ENCODE measurements at places on chromosomes 1 and 21.

GRCh38 chr1:145729196-145729595 lies 9.9 kb downstream of the CD160 start:
- no peak for DNase-seq

DNA sequence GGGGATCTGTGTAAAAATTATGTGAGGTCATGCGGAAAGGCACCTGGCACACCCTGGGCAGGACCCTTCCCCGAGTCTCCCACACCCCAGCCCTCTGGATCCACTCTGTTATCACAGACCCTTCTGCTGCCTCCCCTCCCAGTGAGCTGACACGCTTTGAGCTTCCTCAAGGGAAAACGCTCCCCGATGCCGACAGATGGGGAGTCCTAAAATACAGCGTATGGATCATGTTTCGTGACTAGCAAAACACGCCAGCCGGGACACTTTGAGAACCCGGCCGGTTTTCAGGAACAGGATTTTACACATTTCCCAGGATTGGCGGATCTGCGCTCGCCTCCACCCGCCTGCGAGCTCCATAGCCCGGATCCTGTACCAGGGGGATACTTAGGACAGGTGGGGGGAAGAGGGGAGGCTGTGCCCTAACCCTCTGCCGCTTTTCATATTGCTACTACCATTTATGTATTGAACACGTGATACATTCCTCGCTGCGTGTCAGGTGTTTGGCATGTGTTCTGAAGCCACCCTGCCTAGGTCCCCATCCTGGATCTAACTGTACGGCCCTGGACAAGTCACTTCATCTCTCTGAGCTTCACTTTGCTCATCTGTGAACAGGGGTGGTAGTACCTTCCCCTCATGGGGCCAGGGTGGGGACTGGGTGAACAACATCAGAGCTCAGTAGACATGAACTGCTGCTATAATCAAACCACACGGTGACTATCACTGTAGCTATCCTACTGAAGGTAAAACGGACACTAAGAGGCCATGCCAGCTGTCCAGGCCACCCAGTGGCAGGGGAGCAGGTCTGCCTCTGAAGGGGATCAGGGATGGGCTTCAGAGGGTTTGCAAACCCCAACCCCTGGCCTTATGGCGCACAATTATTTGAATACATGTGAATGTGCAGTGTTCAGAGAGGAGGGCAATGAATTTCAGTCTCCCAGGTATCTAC lies 63.2 kb downstream of the SSBP3 start:
- no peak for DNase-seq

- peak; percentile 73 for DNase-seq
These were observed 16.5 kb downstream of the SMAP2 start for GRCh38 chr1:40389871-40390560.

DNA sequence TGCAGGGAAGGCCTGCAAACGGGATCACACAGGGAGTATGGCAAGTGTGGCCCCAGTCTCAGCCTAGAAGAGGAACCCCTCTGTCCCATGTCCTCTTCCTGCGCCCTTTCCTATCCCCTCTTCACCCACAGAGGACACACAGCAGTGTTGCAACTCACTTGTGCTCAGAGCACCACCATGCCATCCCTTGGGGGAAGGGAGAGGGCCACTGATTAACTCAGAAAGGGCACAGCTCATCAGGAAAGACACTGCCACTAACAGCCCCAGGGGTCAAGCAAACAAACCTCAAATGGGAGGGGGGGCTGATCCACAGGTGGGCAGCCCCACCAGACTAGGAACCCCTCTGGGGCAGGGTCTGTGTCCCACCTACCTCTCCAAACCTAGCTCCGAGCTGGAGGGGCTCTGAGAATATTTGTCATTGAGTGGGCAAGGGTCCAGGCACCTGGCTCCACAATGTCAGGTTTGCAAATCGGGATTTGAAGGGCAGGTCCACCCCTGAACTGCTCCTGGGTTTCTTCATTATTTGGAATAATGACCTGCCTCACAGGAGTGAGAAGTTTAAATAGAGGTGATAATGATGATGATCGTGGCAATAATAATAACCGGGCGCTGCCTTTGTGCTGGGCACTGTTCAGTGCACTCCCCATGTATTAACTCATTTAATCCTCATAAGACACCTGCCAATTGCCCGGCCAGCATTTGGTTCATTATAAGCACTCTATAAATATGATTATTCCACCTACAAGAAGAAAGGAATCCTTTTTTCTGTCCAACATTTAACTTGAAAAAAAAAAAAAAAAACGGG lies 1.0 kb downstream of the ALDH4A1 start:
- no peak for DNase-seq

GRCh38 chr1:47984175-47984789 lies 12.9 kb downstream of the TRABD2B start:
- peak; percentile 42 for DNase-seq

GRCh38 chr1:205312866-205313562 lies 8.5 kb downstream of the NUAK2 start:
- no peak for DNase-seq

DNA sequence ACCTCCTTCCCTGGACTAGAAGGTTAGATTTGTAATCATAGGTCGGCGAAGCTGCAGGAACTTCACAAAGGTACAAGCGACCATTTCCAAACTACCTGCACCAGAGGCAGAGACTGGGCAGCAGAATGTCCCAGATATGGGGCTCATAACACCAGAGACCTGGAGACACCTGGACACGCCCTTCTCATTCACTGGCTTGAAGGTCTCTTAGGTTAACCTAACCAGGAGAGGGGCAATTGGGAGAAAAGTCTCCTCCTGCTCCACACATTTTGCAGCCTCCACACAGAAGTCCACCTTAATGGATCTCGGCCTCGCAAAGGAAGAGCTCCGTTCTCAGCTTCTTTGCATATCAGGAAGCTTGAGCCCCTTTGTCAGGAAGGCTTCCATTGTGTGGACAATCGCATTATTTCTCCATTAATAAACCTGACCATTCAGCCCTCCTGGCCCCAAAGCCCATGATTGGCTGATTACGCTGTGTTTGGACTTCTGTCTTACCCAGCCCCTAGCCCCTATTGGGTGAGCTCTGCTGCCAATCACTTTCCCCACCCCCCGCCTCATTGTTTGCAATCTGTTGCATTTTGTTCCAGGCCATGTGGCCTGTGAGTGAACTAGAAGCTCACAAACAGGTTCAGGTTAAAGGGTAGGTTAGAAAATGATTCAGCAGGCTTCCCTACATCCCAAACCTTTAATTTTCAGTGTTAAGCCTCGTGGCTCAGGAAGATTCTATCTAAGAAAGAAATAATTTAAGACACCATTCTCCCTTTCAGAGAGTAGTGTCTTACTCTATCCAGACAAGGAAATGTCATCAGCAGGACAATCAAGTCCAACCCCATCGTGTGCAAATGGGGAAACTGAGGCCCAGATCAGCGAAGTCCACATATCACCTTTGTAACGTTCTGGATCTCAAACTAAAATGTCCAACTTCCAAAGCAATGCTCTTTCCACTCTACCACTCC lies 2.8 kb downstream of the MYCL start:
- peak; percentile 87 for DNase-seq

DNA sequence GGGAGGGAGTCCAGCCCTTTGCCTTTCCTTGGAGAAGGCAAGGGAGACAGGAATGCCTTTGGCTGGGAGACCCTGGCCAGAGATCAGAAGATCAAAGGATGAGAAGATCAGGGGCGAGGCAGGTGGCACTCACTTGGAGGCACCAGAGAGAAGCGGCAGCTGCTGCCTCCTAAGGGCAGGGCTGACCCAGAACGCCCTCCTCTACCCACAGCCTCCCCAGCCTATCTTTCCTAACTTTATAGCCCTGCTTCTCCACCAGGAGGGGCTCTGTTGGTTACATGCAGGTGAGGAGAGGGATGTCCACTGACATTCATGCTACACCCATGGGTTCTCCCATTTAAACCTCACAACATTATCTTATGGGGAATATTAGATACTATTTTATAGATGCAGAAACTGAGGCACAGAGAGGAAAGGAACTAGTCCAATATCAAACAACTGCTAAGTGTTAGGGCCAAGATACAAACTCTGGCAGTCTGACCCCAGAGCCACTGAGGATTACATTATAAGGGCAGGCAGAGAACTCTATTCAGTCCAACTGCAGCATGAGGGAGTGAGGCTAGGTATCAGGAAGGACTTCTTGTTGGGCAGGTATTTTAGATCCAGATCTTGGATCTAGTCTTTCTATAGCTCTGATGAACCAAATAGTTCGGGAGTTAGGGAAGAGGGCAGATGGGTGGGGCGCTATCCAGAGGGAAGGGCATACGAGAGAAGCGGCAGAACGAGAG lies 19.9 kb downstream of the LGR6 start:
- no peak for DNase-seq

DNA sequence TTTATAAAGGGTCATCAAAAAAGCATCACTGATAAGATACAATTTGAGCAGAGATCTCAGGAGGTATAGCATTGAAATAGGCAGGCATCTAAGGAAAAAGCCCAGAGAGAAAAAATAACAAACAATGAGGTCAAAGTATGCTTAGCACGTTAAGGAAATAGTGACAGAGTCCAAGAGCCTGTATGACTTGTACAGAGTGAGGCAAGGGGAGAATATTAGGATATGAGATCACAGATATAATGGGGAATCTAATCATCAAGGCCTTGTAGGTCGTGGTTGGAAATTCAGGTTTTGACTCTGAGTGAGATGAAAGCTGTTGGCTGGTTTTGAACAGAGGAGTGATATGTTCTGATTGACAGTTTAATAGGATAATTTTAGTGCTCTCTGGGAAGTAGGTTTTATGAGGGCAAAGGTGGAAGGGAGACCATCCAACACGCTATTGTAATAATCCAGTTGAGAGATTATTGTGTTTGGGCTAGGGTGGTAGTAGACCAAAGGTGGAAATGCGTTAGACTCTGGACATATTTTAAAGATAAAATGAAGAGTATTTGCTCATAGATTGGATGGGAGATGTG lies 644.6 kb upstream of the TMPRSS15 start:
- DNase-seq = no peak
